Ecto neural progenitor cell (in vitro differentiated cells): ENCODE measurements at places on chromosomes 7 and 10.

GRCh38 chr7:70068531-70068930 lies 470.3 kb downstream of the AUTS2 start:
- no peak for DNase-seq

DNA sequence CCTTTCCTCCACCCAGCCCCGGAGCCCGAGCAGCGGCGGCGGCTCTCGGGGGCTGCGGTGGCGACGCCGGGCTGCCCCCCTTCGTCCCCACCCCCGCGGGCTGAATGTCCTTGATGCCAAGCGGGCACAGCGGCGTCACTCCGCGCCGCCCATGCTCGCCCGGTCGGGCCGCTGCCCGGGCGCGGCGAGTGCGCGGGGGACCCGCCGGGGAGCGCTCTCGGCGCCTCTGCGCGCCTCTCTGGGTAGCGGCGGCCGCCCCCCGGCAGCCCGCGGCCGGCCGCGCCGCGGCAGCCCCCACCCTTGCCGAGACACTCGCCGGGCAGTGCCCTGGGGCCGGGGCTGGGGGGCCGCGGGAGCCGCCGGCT lies 433 bp upstream of the PLXNA4 start:
- DNase-seq = no peak

DNA sequence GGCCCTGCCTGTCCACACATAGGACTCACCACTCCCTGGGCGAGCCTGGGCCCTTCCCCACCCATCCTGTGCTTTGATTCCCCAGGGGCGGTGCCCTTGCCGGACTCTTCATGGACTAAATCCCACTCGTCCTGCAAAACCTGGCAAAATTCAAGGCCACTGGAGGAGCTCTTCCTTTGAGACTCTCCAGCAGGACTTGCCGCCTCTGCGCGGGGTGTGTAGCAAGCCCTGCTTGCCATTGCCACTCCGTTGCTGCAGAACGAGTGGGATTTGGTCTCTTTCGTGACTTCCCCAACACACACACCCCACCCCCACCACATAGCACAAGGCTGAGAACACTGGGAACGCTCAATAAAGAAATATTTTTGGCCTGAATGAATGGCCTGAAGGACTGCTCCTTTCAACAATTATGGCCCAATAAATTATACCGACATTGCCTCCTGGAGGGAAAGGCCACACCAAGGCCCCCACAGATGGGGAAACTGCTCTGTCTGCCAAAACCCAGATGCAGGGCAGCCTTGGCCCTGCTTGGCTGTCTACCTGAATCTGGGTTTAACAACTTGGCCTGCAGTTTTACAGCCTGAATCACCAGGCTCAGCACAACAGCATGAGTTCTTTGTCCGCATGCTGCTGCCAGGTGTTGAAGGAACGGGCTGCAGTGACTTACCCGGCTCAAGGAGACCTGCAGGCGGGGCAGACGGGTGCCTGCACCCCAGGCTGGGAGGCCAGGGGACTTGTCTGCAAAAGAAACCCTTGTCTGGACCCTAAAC lies 72.8 kb upstream of the KAT6B start:
- no peak for DNase-seq

DNA sequence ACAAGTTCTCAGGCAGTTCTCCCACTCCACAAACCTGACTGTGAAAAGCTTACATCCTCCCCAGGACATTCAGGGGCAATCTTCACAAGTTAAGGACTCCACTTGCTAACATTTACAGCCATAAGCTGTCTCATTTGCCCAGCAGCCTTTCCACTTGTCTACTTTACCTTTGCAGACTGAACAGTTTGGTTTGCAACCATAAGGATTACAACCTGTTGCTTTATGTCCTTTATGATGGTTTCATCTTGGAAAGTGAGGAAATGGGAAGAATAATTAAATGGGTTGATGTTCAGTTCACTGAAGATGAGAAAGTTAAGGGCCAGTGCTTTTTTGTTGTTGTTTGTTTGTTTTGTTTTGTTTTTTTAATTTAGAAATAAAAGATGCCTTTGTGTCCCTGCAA lies 92.4 kb downstream of the FAM204A start:
- DNase-seq = no peak

- no peak for DNase-seq
These were observed 68.9 kb upstream of the ST8SIA6 start for GRCh38 chr10:17523246-17523753.

DNA sequence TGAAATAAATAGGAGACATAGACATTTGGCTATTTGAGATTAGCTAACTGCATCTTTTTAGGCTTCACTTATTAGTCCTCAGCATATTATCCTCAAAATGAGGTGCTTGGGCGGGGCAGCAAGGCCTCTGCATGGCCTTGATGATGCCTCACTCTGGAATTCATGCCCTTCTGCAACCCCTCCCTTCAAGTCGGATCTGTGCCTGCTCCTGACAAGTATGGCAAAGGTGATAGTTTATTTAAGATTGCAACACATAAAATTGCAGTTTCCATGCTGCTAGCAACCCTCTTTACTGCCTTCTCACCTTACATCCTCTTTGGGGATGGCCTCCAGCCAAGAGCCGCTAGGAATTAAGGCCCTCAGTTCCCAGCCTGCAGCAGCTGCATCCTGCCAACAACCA lies 241.3 kb upstream of the ADARB2 start:
- DNase-seq = no peak

DNA sequence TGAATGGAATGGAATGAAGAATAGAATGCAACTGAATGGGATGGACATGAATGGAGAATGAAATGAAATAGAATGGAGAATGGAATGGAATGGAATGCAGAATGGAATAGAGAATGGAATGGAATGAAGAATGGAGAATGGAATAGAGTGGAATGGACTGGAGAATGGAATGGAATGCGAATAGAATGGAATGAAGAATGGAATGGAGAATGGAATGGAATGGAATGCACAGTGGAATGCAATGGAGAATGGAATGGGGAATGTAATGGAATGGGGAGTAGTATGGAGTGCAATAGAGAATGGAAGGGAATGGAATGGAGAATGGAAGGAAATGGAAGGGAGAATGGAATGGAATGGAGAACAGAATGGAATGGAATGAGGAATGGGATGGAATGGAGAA lies 93.4 kb downstream of the NSUN6 start:
- no peak for DNase-seq

DNA sequence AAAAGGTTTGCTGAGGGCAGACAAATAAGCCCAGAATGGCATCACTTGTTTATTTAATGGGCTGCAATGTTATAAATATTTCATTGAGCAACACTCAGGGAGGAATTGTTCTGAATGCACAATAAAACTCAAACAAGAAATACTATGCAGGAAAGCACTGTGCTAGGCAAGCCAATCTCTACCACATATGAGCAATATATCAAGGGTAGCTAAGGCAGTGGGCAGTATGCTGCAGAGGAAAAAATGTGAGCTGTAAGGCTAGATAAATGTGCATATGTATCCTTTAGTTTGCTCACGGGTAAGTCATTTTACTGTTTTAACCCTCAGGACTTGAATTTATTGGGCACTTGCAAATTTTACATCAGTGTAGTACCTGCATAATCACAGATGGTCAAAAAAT lies 349.6 kb downstream of the CDC14C start:
- DNase-seq = no peak
